Hematopoietic multipotent progenitor cell treated with erythropoietin and hydrocortisone succinate and interleukin-3 and kit ligand, for 8 days (in vitro differentiated cells): ENCODE measurements at places on chromosomes 3 and 15.
A peak's percentile ranks its signal among the peaks of the same experiment; 100 is the strongest.

GRCh38 chr3:194148383-194148782 lies 12.4 kb downstream of the HES1 start:
- no peak for DNase-seq

GRCh38 chr3:39267631-39268548 lies 11.9 kb downstream of the CX3CR1 start:
- DNase-seq: peak; percentile 55

- DNase-seq: no peak
These were observed 195.8 kb downstream of the ZMAT3 start for GRCh38 chr3:178875836-178876235.

- DNase-seq: peak; percentile 97
These were observed 164.5 kb downstream of the IGF1R start for GRCh38 chr15:98812716-98813446.

DNA sequence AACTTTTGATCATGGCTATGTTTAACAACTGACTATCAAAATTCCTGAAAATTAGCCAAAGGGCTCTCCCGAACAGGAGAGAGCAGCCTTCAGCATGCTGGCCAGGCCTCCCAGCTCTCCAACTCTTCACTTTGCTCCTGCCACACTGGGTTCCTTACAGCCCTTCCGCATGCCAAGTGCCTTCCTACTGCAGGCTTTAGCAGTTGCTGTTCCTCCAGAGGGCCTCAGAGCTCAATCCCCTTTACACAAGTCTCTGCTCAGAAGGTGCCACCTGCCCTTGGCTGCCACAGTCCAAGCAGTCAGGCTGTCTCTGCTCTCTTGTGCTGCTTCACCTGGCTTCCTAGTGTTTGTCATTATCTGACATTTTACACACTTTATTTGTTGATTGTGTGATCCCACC lies 553.1 kb upstream of the PPP2R3A start:
- no peak for DNase-seq

DNA sequence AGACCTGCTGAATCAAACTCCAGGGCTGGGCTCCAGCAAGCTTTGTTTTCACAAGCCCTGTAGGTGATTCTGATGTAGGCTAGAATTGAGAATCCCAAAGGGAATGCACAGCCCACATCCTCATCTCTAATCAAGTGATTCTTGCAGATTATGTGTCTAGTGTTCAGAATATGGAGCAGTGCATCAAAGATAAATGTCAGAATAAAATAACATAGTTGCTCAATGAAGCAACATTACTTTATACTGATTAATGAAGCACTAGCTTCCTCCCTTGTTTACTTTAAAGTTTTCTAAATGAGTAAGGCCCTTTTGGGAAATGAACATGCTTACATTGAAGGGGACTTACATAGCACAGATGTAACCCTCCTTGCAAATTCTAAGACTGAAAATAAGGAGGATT lies 39.2 kb downstream of the NUP210 start:
- no peak for DNase-seq

- no peak for DNase-seq
These were observed 49.7 kb upstream of the DPH6 start for GRCh38 chr15:35595656-35596055.

- DNase-seq: no peak
These were observed 348 bp upstream of the DPP8 start for GRCh38 chr15:65517866-65518207.

- DNase-seq: no peak
These were observed 456.0 kb downstream of the TUSC7 start for GRCh38 chr3:117165601-117166051.

GRCh38 chr3:115146032-115146417 lies 1.1 kb downstream of the ZBTB20 start:
- DNase-seq: peak; percentile 84

DNA sequence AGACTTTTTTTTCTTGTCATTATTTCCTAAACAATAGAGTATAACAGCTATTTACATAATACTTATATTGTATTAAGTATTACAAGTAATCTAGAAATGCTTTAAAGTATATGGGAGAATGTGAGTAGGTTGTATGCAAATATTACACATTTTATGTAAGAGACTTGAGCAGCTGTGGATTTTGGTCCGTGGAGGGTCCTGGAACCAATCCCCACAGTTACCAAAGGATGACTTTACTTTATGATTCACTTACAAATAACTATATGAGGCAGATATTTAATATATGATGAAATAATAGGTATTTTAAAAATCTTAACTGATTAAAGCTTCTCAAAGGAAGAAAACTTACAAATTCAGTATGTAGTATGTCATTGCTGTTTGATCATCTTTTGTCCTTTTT lies 56.3 kb downstream of the PPP2R3A start:
- no peak for DNase-seq

- no peak for DNase-seq
These were observed 157.0 kb downstream of the CHST2 start for GRCh38 chr3:143276592-143276991.

DNA sequence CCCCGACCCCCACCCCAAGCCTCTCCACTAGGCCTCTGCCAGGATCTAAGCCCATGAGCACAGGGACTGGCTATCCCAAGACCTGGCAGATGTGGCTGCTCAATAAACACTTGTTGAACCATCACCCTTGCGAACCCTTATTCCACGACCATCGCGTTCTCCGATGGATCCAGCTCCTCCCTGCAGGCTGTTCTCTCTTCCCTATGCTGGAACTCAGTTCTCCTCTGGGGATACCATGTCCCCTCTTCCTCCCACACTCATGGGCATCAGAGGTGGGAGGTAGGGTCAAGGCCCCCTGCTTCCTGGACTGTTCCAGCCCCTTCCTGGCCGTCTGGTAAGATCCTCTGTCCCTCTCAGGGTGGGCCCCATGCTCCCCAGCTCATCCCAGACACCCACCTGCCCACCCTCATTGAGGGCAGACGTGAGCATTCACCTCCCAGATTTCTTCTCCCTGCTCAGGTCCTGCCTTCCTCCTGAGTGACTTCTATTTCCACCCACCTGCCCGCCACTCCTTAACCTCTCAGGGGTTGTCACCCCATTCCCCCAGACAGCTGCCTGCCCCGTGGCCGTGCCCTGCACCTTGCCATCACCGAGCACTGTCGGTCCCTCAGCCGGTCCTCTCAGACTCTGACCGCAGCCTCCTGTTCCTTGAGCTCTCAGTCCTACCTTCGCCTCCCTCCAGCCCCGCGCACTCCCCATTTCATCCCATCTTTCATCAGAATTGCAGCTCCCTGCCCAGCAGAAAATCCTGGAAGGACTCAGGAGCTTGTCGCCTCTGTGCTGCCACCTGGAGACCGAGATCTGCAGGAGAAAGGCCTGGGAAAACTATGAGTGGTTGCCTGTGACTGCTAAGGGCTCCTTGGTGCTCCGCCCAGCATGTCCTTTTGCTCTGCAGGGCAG lies 42.0 kb downstream of the PML start:
- DNase-seq: peak; percentile 46

DNA sequence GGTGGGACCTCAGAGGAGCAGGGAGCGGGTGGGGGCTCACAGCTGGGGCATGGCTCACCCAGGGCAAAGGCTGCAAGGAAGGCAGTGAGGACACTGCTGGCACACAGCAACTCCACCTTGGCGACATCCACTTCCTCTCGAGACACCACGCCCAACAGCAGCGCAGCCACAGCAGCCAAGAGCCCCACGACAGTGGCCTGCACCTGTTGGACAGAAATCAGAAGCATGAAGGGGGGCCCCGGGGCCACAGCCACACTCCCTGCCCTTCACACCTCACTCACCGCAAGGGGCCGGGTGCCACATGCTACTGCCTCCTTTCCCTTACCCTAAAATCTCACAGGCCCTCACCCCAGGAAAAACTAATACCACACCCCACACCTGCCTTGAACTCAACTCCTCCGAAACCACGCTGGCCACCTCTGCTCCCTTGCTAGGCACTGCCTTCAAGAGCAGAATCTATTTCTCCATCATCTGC lies 57.3 kb downstream of the ROPN1B start:
- no peak for DNase-seq

DNA sequence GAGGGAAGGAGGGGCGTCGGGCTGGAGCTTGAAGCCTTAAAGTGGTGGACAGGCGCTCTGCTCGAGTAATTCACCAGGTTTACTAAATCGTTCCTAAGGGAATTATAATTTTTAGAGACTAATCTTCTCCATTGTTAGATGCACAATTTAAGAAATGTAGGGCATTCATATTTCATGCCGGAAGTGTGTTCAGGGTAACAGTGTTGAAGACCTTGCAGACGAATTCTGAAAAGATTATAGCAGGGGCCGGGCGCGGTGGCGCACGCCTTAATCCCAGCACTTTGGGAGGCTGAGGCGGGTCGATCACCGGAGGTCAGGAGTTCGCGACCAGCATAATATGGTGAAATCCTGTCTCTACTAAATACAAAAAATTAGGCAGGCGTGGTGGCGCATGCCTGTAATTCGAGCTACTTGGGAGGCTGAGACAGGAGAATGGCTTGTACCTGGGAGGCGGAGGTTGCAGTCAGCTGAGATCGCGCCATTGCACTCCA lies 365 bp upstream of the GTF2A2 start:
- DNase-seq: no peak

- no peak for DNase-seq
These were observed 32.1 kb upstream of the XCR1 start for GRCh38 chr3:46059432-46059831.

DNA sequence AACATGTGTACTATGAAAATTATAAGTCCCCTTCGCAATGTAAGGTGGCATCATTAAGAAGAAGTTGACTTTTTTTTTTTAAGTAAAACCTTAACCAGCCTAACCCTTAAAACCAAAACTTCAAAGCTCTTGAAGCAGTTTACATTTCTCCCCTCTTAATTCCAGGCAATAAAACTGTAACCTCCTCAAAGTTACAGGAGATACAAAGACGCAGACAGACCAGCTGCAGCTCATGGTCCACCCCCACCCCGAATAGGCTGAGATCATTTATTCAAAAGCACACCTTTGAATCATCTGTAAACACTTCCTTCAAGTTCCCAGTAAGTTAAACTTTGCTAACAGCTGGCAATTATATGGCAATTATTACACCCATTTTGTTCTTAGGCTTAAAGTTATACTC lies 414.5 kb downstream of the ERC2 start:
- DNase-seq: no peak

- peak; percentile 61 for DNase-seq
These were observed 4.7 kb downstream of the BHLHE40 start for GRCh38 chr3:4983739-4984510.

DNA sequence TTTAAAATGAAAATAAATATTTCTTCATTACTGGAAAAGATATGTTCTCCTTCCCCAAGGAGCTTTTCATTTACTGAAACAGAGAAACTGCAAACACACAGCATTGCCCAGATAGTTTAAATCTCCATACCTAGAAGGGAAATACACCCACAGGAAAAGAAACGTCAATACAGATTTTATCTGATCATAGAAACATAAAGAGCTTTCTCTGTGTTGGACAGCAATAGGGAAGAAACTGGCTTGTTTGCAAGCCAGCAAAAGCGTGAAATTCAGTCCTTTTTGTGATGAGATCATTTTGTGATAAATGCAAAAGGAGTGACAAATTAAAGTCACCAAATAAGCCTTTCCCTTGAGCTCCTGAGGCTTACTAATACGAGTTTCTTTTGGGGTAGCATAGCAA lies 398.0 kb downstream of the TIGIT start:
- no peak for DNase-seq

DNA sequence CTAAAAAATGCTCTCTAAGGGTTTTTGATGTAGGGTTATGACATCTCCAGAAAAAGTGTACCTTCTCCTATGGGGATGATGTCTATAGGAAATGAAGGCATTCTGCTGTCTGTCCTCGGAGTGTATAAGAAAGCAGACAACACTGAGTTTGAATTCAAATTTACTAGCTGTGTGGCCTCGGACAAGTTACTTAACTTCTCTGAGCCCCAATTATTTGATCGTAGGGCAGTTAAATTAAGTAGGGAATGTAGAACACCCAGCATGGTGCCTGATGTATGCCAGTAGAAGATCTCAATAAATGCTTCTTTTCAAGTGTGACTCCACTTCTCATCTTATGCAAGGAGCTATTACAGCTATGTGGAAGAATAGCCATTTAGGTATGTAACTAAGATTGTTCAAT lies 184.6 kb downstream of the CPNE4 start:
- no peak for DNase-seq

GRCh38 chr15:42009022-42009421 lies 11.8 kb downstream of the PLA2G4E start:
- no peak for DNase-seq

DNA sequence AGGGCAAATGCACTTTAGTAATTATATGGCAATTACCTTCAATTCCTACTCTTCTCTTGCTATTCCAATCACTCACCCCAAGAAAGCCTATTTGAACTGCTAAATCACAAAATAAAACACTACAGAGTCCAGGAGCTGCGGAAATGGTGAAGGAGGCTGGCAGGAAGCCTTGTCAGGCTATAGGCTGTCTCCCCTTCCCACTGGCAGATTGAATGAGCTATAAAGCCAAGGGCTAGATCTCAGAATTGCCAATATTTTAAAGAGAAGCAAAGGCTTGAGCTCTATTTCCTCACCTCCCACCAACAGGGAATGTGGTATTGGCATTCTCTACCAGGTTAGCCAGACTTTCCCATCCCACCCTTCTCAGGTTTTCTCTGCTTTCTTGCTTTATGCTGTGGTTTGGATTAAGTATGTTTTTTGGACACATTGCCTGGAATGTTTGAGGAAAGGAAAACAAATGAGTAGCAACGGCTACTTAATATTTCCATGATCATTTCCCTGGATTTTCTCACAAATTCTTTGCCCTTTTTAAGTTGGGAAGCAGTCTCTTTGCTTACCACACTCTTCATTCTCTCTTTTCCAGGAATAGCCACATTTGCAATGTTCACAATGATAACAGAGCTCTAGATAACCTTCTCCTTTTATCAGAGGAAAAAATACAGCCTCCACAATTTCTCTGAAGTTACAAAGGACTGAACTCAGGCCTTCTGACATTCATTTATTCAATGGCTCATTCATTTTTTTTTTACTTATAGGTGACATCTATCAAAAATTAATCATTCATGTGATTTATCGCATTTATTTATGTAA lies 1125.4 kb downstream of the ROBO1 start:
- DNase-seq: peak; percentile 76

- DNase-seq: peak; percentile 34
These were observed at the start of gene CHST14 for GRCh38 chr15:40470423-40471104. Gene CHST14, plus strand, starts transcription at chr15:40470984. Its CDS starts 230 bp downstream, at chr15:40471214.

GRCh38 chr3:173737167-173737808 lies 339.7 kb downstream of the NLGN1 start:
- no peak for DNase-seq

GRCh38 chr15:31135523-31135922 lies 34.0 kb upstream of the TRPM1 start:
- no peak for DNase-seq

- no peak for DNase-seq
These were observed 15.8 kb downstream of the ABHD17C start for GRCh38 chr15:80710635-80711554.

- DNase-seq: no peak
These were observed 219.3 kb upstream of the COL8A1 start for GRCh38 chr3:99419116-99419515.
